A549 (cell line): ENCODE measurements at places on chromosomes 1 and 21.

DNA sequence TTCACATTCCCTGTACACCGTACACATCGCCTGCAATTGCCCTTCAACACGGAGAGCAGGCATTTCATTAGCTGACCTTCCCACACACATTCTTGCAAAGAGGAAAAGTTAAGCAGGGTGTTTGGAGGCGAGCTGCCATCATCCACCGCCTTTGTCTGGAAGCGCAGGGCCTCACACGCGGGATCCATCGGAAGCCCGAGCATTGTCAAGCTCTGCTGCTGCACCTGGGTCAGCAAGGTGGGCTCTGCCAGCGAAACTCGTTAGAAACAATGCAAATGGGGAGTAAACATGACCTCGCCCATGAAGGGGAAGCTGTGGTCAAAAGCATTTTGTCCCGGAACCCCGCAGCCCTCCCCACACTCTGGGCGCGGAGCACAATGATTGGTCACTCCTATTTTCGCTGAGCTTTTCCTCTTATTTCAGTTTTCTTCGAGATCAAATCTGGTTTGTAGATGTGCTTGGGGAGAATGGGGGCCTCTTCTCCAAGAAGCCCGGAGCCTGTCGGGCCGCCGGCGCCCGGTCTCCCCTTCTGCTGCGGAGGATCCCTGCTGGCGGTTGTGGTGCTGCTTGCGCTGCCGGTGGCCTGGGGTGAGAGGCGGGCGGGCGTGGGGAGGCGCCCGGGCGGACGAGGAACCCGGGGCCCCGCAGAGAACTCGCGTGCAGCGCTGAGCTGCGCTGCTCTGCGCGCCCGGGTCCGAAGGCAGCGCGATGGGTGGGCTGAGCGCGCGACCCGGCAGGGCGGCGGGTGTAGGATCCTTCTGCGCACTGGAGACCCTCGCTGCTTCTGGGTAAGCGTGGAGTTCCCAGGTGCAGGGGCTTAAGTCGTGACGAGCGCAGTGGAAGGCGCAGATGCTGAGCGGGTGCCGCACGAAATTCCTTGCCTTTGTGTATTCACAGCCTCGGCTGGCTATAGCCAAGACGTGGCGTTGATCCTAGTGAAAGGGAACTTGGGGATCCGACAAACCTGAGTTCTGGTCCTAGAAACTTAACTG is at the start of gene CR1:
Gene CR1, plus strand, starts transcription at position 357 of the 992 bp plus-strand sequence. Its CDS starts 111 bp downstream, at position 468.
- DNase-seq, result no peak

DNA sequence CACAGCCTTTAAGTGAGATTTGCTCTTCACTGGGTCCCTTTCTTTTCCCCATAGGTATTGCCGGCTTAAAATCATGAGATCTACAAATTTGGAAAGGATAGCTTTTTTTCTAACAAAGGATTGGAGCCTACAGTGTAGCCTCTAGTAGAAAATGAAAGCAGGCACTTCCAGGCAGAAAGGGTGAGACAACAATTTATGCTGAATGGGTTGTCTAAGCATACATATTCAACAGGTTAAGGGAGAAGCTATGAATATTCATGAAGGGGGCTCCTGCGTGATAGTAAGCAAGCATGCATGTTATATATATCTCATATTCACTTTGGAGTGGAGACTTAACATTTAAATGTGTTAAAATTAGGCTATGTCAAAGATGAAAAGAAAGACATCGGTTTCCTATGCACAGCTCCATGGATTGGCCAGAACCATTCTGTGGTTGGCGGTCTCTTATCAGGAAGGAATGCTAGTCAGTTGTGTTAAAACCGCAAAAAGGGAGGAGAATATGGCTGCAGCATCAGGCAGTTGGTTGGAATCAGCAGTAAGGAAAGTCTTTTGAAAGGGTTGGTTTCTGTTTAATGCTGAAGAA is 66.0 kb downstream of the VCAM1 start:
- no peak for DNase-seq

DNA sequence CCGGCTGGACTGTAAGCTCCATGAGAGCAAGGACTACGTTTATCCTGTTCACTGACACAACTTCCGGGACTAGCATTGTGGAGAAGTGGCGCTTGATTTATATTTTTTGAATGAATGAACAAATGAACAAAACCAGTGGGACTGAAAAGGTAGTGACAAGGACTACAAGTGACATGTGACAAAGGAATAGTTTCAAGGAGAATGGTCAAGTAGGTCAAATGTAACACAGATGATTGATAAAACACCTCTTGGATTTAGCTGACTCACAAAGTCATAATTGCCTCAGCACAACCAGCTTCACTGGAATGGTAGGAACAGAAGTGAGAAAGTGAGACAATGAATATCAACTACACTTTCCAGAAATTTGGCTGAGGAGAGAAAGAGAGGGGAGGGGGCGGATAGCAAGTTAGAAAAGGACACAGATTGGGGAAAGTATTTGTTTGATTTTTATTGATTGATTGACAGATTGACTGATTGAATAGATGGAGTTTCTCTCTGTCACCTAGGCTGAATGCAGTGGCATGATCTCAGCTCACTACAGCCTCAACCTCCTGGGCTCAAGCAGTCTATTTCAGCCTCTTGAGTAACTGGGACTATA is 14.2 kb downstream of the MTF1 start:
- no peak for DNase-seq

GRCh38 chr1:163130225-163130856 is 61.2 kb downstream of the RGS4 start:
- DNase-seq, result no peak
